ENCODE measurements at places on chromosomes 1 and 21.
A peak's percentile ranks its signal among the peaks of the same experiment; 100 is the strongest.

DNA sequence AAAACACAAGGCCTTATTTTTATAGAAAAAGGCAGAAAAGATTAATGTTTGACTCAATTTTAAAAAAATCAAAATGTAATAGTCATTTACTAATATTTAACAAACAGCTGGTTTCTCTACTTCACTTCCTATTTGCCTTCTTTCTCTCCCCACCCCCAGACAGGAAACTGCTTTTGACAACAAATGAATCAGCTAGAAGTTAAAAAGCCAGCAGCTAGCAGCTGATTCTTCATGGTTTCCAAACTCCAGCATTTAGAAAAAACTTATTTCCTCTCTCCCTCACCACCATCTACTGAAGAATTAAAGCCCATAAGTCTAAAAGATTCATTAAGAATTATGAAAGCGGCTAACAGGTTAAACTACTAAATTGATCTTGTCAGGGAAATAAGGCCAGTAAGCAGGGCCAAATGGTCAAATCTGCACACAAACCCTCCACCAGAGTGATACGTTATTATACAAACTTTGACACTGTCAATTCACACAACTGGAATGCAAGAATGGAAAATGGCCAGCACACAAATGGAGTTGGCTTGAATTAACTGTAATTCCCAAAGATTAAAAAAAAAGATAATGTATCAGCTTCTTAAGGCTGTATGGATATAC, 4.0 kb downstream of the WDR26 start:
- DNase-seq = no peak

GRCh38 chr1:197327776-197328364, 59.8 kb downstream of the CRB1 start:
- DNase-seq = no peak

DNA sequence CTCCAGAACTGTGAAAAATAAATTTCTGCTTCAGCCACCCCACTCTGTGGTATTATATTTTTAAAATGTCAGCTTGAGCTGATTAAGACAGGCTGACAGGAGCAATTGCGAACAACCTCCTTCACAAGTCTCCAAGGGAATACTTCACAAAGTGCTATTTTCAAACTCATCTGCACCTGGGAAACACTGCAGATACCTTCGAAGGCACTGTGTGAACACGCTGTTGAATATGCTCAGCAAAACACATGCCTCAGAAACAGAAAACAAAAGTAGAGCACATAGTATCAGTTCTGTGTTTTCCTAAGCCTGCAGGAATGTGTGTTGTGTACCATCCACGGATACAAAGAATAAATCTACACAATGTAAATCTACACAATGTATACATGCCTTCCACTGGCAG, 10.6 kb downstream of the TSPAN2 start:
- no peak for DNase-seq

DNA sequence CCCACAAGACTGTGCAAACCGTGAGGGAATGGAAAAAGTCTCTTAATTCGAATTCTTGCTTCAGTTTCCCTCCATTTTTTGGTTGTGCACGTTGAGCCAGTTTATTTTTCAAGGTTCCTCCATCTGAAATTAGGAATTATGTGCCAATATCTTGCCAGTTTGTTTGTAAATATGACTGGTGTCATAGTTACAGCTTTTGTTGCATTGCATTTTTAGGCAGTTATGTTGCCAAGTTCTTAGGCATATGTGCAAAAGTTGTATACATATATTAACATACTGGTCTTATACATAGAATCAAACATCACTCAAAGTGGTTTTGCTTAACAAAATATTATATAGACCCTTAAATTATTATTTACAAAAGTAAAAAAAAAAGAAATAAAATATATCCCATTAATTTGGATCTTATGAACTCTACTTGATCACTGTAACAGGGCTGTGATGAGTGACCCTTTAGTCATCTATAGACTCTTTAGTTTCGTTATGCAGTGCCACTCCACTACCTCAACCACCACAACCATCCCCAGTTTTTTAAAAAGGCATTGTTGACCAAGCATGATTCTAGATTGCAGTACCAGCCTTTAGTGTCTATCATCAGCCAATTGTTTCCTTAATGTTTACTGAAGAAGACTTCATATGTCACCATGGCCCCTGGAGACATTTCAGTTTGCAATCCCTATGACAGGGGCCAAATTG, 20.9 kb upstream of the DYNLT5 start:
- no peak for DNase-seq

GRCh38 chr21:14116080-14116481, 94.7 kb downstream of the LIPI start:
- DNase-seq = no peak

GRCh38 chr1:182601416-182601786, 2.8 kb downstream of the RGS16 start:
- peak; percentile 11 for DNase-seq

DNA sequence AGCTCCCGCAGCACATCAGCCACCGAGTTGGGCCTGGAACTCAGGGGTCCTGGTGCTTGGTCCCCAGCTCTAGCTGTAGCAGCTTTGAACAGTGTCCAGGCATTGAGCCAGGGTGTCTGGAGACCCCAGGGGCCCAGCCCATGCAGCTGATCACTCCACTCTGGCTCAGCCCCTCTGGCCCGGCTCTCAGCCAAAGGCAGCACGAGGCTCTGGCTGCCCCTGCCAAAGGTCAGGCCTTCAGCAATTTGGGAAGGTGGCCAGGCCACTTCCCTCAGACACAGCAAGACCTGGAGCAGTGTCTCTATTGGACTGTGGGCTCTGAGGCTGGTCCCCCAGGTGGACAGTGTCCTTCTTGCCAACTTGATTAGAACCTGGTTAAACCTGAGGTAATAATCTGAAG, 34.4 kb upstream of the RNF19B start:
- DNase-seq = no peak

DNA sequence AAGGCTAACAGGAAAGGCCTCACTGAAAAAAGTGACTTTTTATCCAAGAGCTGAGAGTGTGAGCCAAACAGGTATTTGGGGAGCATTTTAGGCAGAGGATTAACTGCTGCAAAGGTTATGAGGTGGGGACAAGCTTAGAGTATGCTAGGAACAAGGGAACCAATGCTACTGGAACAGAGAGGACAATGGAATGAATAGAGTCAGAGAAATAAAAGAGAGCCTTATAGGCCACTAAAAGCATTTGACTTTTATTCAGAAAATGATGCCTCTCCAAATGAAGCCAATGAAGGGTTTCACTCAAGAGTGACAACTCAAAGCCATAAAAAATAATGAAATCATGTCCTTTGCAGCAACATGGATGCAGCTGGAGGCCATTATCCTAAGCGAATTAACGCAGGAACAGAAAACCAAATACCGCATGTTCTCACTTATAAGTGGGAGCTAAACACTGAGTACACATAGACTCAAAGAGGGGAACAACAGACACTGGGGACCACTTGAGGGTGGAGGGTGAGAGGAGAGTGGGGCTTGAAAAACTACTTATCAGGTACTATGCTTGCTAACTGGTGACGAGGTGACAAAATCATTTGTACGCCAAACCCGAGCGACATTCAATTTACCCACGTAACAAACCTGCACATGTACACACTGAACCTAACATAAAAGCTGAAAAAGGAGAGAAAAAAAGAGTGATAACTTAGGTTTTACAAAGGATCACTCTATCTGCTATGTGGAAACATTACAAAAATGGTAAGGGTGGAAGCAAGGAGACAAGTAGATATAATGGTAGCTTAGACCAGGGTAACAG, 11.1 kb downstream of the PTP4A2 start:
- DNase-seq = no peak

DNA sequence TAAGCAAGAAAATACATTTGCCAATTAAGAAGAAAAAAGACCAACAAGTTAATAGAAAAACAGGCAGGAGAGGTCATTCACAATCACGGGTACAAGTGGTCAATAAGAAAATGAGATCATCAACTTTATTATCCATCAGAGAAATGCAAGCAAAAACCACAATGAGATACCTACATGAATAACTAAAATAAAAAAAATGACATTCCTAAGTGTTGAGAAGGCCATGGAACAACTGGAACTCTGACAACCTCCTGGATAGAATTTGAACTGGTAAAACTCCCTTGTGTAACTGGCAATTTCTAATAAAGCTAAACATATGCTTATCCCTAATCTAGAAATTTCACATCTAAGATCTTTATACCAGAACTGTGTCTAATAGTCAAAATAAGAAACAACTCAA, 135.4 kb upstream of the BACE2 start:
- DNase-seq = no peak

DNA sequence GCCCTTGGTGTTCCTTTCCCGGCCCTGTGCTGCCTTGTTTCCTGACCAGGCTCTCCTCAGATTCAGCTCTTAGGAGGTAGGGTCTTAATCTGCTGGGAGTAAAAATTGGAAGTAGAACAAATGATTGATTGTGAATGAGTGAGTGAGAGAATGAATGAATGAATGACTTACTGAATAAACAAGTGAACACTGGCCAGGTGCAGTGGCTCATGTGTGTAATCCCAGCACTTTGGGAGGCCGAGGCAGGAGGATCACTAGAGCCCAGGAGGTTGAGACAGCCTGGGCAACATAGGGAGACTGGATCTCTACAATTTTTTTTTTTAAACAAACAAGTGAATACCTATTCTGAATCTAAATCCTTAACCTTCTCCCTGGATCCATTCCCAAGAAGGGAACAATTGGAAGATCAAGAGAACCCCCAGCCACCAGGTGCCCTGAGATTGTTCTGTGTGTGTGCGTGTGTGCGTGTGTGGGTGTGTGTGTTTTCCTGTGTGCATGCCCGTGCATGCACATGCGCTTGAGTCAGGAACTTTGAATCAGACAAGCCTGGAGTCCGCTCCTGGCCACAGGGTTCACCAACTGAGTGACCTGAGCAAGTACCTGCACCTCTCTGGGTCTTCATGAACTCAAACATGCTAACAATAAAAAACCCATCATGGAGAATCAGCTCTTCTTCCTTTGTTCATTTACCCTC, 24.3 kb upstream of the CITED4 start:
- no peak for DNase-seq

GRCh38 chr1:173581383-173582079, 21.3 kb downstream of the SLC9C2 start:
- DNase-seq = no peak

GRCh38 chr1:196131691-196132090, 476.5 kb downstream of the KCNT2 start:
- DNase-seq = no peak

GRCh38 chr1:231855926-231856325, 229.3 kb downstream of the DISC1 start:
- DNase-seq = no peak

DNA sequence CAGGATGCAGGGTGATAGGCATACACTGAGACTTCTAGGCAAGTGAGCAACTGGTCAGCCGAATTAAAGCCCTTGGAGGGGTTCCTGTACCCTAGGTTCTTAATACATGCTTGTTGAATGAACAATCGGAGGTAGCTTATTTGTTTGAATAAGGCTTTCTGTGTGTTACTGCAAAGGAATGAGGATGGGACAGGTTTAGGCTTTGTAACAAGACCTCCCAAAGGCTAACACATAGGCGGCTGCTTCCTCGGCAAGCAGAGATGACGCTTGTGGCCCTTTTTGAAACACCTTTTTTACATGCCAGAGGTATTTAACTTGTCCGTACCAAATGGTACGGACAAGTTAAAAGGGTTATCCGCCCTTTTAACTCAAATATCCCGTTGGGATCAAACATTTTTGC, 511.6 kb downstream of the KIF26B start:
- DNase-seq = no peak

DNA sequence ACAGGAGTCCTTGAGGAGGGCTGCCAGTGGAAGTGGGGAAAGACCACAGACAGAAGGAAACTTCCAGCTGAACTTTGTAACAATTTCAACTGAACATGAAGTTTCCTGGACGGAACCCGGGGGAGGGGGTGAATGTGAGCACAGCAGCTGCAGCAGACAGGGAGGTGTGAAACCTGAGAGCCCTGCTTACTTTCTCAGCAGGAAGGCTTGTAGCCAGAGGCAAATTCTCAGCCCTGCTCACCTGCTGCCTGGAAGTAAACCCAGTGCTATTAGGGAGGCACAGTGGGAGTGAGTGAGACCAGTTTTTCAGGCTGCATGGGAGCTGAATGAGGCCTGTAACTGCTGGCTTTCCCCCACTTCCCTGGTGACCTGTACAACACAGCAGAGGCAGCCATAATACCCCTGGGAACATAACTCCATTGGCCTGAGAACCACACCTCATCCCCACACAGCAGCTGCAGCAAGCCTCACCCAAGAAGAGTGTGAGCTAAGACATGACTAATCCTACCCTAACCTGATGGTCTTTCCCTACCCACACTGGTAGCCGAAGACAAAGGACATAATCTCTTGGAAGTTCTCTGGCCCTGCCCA, 9.6 kb upstream of the SPRR2F start:
- no peak for DNase-seq

DNA sequence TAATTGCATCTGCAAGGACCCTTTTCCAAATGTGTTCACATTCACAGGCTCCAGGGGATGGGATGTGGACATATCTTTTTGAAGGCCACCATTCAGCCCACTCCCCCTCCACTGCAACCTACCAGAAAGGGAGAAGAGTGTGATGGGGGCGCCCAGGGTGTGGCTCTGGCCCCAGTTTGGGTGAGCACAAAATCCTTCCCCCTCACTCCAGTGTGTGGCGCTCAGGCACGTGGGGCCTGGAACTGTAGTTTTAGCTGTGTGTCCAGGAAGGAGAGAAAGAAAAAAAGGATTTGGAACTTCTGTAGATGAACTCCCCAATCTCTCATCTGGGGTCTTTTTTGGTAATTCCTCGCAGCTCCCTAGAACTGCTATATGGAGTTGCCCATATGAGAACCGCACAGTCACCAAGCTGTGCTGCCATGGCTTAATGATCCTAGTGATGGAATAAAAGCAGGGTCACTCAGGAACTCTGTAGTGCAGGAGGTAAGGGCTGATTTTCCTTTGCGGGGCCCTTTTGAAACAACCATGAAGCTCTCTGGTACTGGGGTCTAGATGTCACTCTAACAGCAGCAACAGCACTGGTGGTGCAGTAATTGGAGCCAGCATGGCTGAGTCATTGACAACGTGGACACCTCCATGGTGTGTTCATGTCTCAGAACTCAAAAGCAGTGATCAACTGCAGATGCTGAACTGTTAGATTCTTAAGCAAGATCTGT, 17.0 kb downstream of the AGT start:
- DNase-seq = no peak

- no peak for DNase-seq
These were observed 831 bp downstream of the TMEM52 start for GRCh38 chr1:1917995-1918900.

GRCh38 chr1:202890392-202890791, 1.4 kb upstream of the RABIF start:
- DNase-seq = no peak

GRCh38 chr1:1213345-1214265, at the start of gene TNFRSF4:
Gene TNFRSF4 (minus strand): TSS chr1:1214153. CDS start chr1:1214127, 26 bp downstream.
- no peak for DNase-seq

- DNase-seq = no peak
These were observed 807.1 kb upstream of the PRMT6 start for GRCh38 chr1:106249365-106249764.

DNA sequence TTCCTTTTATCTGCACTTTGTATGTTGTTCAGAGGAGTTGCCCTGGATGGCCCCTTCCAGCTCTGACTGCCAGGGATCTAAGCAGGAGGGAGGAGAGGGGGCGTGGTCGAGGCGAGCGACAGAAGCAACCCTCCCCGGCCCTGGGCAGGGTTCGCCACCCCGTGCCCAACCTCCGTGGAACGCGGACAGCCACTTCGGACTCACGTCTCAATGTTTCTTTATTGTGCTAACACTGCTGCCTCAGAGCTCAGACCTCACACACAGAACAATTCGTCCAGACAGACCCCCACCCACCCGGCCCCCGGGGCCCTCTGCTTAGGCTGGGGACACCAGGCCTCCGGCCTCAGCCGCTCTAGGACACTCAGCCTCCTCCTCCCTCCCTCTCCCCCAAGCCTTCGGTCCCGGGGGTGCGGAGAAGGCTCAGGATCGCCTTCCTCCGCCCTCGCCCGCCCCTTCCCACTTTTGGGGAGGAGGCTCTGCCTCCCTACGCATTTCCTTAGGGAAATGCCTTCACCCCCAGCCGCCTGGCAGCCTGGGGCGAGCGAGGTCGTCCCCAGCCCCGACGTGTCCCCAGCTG, 8.3 kb downstream of the VSIG8 start:
- DNase-seq = peak; percentile 58
